ENCODE measurements at places on chromosomes 5 and 9.

DNA sequence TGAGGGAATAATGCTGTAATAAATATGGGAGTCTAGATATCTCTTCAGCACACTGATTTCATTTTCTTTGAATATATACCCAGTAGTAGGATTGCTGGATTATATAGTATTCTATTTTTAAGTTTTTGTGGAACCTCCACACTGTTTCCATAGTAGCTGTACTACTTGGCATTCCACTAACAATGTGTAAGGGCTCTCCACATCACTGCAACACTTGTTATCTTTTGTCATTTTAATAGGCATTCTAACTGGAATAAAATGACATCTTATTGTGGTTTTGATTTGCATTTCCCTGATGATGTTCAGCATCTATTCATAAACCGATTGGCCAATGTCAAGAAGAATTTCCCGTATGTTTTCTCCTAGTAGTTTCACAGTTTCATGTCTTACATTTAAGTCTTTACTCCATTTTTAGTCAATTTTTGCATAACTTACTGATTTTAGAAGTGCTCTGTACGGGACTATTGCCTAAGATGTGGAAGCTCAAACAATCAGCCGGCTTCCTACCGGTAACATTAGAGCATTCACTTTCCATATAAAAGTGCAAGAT is 1078.8 kb downstream of the TAF11L14 start:
- no peak for DNase-seq

DNA sequence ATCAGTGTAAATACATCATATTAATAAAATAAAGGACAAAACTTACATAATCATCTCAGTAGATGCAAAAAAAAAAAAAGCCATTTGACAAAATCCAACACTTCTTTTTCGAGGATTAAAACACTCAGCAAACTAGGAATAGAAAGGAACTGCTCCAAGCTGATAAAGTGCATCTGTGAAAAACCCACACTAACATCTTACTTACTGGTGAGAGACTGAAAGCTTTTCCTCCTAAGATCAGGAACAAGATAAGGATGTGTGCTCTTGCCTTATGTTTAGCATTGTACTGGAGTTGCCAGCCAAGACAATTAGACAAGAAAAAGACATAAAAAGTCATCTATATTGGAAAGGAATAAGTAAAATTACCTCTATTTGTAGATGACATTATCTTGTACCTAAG is 120.2 kb upstream of the SAP30L start:
- DNase-seq: no peak

DNA sequence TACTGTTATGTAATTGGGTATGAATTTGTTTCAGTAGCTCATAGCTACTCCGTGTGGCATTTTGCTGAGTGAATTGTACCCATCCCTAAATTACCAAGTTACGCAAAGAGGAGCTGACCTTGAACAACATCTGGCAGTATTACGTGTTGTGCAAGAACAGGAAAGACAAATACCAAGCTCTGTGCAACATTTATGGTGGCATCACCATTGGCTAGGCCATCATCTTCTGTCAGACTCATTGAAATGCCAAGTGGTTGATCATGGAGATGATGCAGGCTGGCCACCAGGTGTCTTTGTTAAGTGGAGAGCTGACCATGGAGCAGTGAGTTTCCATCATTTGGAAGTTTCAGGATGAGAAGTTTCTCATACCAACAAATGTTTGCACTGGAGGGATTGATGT is 15.0 kb downstream of the ZSWIM6 start:
- no peak for DNase-seq

- DNase-seq: no peak
Measured at GRCh38 chr9:74543145-74543544, 46.0 kb downstream of the RORB start.

DNA sequence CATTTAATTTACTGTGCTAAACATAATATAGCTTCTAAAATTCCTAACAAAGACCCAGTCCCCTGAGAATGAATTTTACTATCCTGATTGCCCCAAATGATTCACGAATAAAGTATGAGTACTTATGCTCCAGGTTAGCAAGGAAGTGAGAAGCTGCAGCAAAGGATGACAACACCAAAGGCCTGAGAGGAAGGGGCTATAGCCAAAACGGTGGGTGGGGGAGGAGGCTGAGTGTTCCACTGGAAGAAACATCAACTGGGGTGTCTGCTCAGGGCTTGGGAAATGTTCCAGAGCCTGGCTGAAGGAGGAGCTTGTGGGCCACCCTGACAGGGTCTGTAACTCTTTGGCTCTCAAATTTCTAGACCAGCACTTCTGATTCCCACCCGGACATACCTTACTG is 157.3 kb downstream of the ADAMTS12 start:
- no peak for DNase-seq

- DNase-seq: no peak
Measured at GRCh38 chr5:124796495-124796894, 50.1 kb upstream of the ZNF608 start.

DNA sequence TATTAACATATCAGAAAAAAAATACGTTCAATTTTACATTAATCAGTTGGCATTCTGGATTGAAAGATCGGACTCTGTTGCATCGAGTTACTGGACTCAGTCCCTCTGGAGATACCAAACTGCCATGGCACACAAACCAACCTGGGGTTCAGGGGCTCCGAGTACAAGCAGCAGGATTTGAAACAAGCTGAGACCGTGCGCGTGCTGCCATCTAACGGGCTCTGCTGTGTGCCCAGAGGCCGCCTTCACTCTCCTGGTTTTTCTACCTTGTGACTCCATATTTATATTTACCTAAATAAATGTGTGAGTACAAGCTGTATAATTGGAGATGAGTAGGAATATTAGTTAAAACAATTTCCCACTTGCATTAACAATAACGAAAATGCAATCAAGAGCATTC is 48.2 kb downstream of the ANXA1 start:
- peak; percentile 71 for DNase-seq

GRCh38 chr5:64347309-64347708 is 158.5 kb upstream of the RGS7BP start:
- DNase-seq: no peak

DNA sequence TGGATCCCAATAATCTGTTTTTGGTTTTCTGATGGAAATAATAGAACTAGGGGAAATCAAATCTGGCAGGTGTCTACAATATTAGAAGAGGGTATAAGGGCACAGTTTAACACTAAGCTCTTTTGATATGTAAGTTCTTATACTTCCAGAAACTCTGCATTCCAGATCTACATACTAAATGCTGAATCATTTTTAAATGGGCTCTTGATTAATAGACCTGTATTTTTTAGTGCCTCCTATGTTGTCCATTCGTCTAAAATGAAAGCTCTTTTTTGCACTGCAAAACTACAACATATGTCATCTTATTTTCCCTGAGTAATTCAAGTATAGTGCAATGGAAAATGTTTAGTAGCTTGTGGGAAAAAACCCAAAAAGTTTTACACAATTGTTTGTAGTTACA is 44.2 kb downstream of the NR6A1 start:
- DNase-seq: no peak

DNA sequence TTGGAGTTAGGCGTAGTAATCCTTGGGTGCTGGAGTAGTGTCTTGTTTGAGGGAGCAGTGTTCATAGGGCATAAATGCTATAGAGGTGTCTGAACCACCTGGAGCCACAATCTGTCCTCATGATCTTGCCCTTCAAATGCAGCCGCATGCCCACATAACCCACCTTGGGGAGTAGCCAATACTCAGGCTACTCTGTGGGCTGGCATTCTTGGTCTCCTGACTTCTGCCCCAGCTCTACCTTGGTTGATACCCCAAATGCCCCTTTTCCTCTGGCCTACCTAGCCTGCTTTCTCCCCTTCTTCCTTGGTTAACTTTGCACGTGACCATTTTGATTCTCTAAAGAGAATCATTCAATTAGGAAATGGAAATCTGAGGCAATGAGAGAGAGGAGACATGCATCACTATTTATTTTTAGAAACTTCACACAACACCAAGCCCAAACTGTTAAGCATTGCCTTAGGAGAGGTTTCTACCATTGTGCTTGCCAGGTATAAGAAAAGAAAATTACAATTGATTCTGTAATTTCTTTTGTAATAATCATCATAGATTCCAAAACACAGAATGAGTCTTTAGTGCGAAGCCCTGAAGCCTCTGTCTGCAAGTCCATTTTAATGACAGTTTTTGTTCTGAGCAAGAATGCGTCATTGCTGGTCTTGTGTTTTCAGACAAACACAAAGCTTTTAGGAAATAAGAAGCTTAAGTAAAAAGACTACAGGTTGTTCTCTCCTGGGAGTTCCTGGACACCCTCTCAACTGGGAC is 135.2 kb downstream of the C9orf152 start:
- no peak for DNase-seq

- DNase-seq: no peak
Measured at GRCh38 chr5:157252711-157253465, 13.0 kb upstream of the CYFIP2 start.

GRCh38 chr5:85670417-85670816 is 947.3 kb upstream of the COX7C start:
- no peak for DNase-seq

GRCh38 chr5:157582731-157583620 is 7.4 kb upstream of the ADAM19 start:
- DNase-seq: no peak

DNA sequence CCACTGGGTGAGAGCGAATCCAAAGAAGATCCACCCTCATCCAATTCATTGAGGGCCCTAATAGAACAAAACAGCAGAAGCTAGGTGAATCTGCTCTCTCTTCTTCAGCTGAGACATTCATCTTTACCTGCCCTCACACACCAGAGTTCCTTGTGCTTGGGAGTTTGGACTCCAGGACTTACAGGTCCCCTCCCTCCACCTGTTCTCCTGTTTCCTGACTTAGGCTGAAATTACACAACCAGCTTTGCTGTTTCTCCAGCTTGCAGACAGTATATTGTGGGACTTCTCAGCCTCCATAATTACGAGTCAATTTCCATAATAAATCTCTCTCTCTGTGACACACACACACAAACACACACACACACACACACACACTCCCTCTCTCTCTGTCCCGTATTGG is 19.1 kb downstream of the TMEM171 start:
- DNase-seq: no peak

- no peak for DNase-seq
Measured at GRCh38 chr9:14424289-14424688, 110.3 kb upstream of the NFIB start.

DNA sequence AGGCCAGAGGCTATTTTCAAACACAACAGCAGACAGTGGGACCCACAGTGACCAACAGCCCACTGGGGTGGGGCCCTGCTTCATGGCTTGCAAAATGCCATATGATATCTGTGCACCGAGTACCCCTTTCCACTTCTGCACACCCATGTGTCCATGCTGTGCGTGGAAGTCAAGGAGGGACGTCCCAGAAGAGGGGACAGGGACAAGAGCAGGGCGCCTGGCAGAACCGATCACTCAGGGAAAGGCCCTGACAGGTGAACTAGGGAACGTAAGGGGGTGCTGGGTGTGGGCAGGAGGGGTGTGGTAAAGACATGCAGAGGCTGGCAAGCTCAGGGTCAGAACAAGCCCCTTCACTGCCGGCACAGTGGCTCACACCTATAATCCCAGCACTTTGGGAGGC is 7.6 kb upstream of the TTLL11 start:
- no peak for DNase-seq

Data from NCI-H460 (cell line).